ENCODE measurements at places on chromosomes 3 and 15.

DNA sequence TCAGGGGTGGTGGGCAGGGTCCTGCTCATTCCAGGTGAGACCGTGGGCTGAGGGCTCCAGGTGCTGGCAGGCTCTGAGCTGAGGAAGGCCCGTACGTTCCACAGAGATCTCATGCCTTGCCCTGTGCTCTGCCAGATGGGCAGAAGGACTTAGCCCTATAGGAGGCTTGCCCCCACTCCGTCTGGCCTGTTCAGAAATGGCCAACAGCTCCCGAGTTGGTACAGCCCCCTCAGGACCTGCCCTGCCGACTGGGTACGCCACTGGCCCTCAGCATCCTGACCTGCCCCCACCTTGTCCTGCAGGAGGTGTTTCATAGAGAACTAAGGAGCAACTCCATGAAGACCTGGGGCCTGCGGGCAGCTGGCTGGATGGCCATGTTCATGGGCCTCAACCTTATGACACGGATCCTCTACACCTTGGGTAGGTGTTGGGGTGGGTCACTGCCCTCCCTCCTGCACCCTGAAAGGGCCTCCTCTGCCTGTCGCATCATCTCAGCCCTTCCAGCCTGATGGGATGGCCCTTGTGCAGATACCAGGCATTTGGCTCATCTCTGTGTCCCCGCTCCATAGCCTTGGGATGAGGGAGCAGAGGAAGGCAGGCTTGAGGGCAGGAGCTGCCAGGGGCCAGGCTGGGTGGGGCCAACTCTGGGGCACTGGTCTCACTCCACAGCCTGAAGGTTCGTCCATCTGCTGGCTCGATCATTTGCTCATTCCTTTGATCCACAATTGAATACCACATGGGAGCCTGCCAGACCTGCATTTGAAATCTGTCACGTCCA is 14.2 kb downstream of the TMEM43 start:
- DNase-seq: no peak

DNA sequence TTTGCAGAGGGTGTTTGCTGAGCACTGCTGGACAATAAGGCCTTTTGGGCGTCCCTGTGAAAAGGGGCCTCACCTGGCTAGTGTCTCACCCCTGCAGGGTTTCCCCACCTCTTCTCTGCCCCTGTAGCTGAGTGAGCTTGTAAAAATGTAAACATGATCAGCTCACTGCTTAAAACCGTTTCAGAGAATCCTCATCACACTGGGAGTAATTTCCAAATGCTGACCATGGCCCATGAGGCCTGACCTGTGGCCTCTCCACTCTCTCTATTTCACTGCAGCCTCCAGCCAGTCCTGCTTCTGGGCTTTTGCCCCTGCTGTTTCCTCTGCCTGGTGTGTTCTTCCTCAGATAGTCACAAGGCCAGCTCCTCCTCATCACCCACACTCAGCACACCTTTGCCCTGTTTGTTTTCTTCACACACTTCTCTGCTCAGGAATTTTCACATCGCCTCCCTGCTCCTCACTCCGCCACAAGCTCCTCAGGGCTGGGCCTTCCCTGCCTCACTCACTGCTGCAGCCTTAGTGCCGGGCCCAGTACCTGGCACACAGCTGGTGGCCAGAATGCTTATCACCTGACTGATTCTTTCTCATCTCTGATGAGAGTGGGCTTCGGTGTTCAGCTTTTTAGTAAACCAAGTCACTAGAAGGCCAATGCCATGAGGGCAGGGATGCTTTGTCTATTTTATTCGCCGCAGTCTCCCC is 79.3 kb upstream of the SEC13 start:
- DNase-seq: no peak

DNA sequence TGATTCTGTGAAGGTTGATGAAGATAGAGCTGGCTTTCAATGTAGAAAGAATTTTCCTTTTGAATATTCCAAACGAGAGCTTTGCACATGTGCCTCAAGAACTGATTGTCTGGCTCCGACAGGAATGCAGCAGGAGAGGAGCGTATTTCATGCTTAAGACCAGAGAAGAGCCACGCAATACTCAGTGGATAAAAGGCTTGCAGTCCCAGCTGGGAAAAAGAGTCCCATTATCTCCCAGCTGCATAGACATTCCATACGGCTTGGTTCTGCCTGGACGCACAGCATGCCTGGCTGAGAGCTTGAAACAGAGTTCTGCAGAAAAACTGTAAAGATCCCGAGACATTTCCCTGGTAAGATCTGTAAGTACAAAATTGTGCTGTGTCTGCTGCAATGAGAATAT is at the start of gene CNTN6:
Gene CNTN6, plus strand, starts transcription at position 254 of the 400 bp plus-strand sequence. CDS start 54,985 bp downstream, outside the sequence.
- DNase-seq: peak; percentile 57

DNA sequence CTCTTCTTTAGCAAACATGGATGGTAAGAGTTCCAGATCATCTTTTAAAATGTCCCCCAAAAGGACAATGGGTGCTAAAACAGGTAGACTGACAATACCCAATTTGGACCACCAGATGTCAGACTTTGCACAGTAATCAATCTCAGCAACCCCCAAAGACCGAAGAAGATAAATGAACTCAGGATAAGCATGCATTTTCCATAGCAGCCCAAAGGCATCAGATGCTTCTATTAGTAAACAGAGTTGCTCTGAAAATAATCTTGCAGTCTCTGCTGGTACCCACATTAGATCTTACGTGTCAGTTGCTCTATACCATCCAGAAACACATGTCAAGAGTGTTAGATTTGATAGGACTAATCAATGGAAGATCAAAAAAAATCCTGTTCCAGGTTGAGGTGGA is 20.6 kb downstream of the MYH15 start:
- DNase-seq: peak; percentile 34

DNA sequence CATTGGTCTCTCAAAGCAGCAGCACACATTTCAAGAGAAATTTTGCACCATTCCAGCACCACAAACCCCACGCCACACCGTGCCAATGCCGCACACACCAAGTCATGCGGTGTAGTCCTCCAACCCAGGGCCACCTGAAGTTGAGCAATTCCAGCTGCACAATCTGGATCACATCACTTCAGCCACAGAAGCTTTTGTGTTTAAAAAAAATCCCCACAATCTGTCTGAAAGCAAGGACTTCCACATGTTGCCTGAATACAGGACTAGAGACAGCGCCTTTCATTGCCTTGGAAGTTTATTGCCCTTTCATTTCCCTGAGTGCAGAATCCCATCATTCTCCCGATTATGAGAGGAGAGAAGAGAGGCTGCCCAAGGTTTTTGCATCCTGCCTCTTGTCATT is 175.6 kb upstream of the BCL6 start:
- DNase-seq: no peak

- peak; percentile 22 for DNase-seq
Observed at GRCh38 chr3:172607305-172608121, 84.3 kb upstream of the TNFSF10 start.

DNA sequence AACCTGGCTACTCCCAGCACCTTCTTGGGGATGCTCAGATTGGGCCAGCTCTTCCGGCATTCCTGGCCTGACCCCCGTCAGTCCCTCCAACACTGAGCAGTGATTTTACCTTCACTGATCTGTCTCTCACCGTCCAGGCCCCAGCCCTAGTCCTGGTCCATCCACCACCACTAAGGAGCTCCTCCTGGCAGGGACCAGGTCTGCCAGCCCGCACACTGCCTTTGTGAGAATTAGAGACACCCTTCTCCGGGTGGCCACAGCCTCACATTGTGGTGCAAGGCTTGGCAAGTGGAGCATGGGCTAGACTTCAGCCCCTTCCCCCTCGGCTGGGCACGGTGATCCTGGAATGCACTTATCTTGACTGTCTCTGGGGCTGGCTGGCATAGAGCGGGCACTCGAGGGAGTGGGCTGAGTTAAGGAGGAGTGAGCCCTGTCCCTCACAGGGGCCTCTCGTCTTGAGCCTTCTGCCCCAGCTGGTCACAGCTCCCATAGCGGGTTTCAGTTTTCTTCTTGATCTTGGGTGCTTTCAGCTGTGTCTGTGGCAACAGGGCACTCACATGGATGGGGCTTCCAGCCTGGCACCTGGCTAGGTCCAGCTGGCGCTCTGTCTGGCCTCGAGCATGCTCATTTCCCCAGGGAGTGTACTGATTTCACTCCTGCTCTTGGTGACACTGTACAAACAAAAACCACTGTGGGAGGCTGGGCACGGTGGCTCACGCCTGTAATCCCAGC is 53.9 kb downstream of the LINGO1 start:
- peak; percentile 99 for DNase-seq

DNA sequence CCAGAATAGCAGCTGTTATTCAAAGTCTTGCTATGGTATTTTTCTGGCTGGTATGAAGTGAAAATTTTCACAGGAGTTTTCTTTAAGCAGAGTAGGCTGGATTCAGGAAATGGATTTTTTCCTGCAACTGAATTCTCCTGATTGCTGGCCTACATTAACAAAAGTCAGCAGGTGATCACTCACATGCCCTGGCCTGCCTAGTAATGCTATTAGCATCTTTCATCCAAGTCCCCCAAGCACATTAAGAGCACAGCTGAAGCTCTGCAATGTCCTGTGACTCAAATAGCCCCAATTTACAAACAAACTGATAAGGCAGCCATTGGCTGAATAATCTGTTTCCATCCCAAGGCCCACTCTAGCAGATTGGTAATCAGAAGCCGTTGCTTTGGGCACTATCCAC is 688.3 kb upstream of the LMCD1 start:
- DNase-seq: no peak

DNA sequence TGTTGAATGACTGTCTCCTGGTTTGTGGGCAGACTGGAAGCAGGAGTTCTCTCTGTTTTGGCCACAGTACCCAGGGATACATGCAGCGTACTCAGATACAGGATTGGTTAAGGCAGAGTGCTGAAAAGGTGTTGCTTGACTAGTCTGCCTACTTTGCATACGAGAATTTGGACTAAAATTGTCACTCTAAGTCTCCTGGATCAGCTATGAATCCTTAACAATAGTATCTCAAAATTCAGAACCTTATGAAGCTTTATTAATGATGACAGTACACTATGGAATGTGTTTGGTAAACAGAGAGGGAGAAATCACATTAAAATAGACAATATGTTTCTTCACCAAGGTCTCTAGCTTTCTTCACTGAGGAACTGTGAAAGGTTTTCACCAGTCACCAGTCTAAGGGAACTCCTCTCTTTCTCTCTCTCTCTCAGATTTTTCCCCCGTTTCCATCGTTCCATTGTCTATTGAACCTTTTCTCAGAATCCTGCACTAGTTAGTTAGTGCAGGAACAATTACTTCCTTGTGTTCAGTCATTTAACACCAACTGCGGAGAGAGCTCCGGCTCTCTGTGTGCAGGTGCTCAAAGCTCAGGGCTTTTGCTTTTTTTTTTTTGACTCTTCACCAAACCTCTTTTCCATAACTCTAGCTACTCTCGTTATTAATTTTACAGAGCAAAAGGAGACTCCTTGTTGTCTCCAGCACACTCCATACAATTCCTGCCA is 85.9 kb upstream of the FNDC3B start:
- no peak for DNase-seq
